ENCODE measurements at places on chromosomes 2 and 18.

GRCh38 chr2:207528980-207529329, 807 bp upstream of the CREB1 start:
- peak; percentile 43 for DNase-seq

DNA sequence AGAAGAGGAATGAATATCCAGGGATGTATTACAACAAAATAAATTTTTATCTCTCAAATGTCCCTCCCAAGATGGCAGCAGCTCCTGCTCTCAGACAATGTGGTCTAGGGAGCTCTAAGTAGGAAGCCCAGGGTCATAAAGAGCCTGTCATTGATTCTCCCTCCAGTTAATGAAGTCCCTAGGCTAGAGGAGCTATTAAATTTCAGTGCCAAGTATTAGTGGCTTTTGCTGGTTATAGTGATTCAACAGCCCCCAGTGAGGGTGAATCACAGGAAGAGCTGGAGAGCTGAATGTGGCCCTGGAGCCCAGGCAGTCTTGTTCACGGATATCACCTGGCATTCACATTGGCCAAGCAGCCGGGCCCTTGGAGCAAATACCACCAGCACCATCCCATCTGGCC, 109.8 kb upstream of the YPEL5 start:
- DNase-seq, result no peak

DNA sequence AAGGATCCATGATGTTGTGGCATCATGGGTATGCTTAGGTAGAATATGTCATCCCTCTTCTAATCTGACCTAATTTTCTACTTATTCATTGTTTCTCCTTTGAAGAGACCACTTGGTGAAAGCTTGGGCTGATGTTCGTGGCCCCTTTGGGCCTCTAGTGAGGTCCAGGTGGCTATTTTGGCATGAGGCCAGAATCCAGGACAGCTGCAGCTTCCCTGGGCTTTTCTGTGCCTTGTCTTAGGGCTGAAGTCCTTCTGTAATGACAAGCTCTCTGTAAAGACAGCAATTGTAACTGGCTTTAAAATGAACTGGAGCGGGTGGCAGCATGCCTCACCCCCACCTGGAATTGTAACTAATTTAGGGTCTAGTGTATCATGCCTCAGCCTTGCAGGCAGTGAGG, 15.6 kb upstream of the MC2R start:
- DNase-seq, result no peak

DNA sequence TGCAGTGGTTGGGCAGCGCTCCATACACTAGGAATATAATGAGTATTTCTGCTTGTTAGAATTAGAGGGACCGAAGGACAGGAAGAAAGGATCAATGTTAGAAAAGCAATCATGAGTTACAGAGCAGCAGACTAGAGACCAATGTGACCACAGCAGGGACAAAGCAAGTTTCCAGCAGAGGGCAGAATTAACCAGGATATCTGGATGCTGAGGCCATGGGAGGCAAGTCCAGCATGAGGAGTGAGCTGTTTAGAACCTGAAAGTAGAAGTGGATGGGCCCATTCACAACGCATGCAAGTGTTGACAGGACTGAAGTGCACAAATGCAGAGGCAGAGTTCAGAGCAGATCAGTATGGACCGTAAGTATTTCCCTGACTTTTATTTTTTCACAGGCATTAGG, 910.4 kb upstream of the GYPC start:
- DNase-seq, result no peak

GRCh38 chr18:50636366-50637057, 76.6 kb downstream of the MAPK4 start:
- DNase-seq, result no peak

GRCh38 chr18:74266161-74266560, 25.6 kb downstream of the CYB5A start:
- no peak for DNase-seq

- no peak for DNase-seq
Observed at GRCh38 chr18:8870528-8870927, 165.2 kb downstream of the MTCL1 start.

GRCh38 chr2:105597806-105598803, 146.6 kb upstream of the NCK2 start:
- no peak for DNase-seq

GRCh38 chr2:38527338-38528007, 75.3 kb downstream of the HNRNPLL start:
- no peak for DNase-seq
